ENCODE measurements at places on chromosomes 2 and 18.

GRCh38 chr2:37809525-37809924, 115.6 kb upstream of the RMDN2 start:
- DNase-seq = no peak

- DNase-seq = no peak
These were observed 1467.9 kb upstream of the ZEB2 start for GRCh38 chr2:145987793-145988192.

DNA sequence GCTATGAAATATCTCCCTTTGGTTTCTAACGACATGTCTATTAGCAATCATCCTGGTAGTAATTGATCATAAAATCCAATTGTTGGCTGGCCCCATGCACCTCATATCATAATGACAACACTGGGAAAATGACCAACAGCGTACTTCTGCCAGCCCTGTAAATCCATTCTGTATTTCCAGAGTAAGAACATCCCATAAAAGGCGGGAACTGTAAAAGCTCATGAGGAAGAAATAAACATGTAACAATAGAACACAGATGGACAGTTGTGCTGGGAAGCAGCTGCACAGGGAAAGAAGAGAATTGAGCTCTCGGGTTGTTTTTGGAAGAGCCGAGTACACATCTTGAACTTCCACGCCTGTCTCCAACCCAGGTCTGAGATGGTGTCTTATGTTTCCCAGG, 218.7 kb downstream of the CMPK2 start:
- DNase-seq = no peak

DNA sequence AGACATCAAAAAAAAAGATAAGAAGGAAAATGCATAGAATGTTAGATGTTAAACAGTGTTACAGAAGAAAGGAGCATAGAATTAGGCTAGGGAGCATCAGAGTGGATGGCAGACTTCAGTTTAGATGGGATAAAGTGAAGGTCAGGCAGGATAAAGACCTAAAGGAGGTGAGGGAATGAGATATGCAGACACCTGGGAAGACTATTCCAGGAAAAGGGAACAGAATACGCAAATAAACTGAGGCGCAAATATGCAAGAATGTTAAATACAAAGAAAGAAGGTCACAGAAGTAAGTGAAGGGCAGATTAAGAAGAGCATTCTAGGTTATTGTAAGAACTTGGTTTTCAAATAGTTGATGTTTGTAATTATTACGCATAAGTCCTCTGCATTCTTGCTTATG, 116.3 kb upstream of the REG3A start:
- no peak for DNase-seq

GRCh38 chr2:16628314-16628713, 37.3 kb downstream of the CYRIA start:
- DNase-seq = no peak

- no peak for DNase-seq
These were observed 51.3 kb downstream of the SEPTIN10 start for GRCh38 chr2:109562421-109562820.

- DNase-seq = no peak
These were observed 77.8 kb downstream of the GALNT14 start for GRCh38 chr2:31060397-31060796.

- DNase-seq = no peak
These were observed 2.4 kb upstream of the INO80C start for GRCh38 chr18:35500113-35500512.

- peak; percentile 10 for DNase-seq
These were observed 272.9 kb downstream of the SLC8A1 start for GRCh38 chr2:40178971-40179370.

DNA sequence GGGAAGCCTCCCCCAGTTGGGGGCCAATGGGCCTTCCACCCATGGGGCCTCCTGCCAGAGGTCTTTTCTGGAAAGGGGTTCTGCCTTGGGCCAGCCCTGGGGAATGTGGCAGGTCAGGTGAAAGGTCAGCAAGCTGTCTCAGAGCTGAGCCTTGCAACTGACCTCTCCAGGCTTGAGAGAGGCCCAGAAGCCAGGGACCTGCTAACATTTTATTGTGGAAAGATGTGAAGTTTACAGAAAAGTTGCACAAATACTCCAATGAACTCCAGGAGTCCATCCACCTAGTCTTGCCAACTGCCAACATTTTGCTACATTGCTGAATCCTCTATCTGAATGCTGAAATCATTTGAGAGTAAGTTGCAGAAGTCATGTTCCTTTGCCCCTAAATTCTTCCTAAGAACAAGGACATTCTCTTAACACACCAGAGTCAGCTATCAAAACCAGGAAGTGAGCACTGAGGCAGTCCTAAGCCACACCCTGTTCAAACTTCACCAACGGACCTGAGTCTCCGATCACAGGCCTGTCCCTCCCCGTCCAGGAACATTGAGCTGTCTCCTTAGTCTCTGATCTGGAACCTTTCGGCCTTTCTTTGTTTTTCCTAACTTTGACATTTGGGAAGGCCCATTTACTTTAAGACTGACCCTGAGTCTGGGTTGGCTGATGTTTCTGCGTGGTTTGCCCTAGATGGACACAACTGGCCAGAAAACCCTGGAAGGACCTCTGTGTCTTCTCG, 4.0 kb downstream of the SNORC start:
- DNase-seq = no peak

- DNase-seq = no peak
These were observed 66.6 kb downstream of the GYPC start for GRCh38 chr2:126722546-126722945.

GRCh38 chr2:177666408-177666807, 273.8 kb downstream of the AGPS start:
- no peak for DNase-seq

GRCh38 chr18:45854036-45854586, 28.6 kb downstream of the SIGLEC15 start:
- DNase-seq = no peak

- DNase-seq = no peak
These were observed 190.4 kb upstream of the CYP26B1 start for GRCh38 chr2:72338076-72338475.

GRCh38 chr2:237558961-237559641, 7.3 kb upstream of the PRLH start:
- no peak for DNase-seq

- DNase-seq = no peak
These were observed 87.0 kb downstream of the ST6GAL2 start for GRCh38 chr2:106798826-106799552.

- no peak for DNase-seq
These were observed 223.3 kb upstream of the ATP5MC3 start for GRCh38 chr2:175404839-175405238.

DNA sequence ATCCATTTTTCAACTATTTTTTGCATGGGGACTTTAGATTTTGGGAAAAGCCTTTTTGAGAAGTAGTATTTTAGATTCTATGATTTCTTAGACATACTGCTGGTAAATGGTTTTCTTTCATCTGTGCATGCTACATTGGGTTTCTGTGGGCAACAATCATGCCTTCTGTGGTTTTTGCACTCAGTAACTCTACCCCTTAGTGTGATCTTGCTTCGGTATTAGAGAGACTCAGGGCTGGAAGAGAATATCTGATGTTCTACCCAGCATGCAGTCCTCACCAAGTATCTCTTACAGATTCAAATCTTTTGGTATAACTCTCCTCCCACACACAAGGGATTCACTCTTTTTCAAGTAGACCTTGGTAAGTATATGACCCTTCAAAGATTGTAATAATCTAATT, 183.0 kb downstream of the PMAIP1 start:
- DNase-seq = no peak

GRCh38 chr2:163934131-163934530, 198.3 kb upstream of the FIGN start:
- DNase-seq = no peak

DNA sequence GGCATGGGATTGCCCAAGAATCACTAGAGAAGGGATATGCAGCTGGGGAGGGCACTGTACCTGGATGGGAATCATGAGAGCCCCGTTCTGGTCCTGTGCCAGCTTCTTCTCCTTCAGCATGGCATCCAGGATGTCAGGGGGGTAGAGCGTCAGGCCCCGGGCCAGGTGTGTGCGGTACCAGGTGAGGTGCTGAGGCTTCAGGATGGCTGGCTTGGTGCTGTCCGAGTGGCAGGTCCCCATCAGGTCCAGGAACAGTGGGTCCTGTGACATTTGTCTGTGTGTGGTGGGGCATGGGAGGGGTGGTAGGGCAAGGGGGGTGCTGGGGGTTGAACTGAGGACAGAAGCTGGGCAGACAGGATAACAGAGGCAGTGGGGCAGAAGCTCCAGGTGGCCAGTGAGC, 13.2 kb downstream of the CFAP65 start:
- DNase-seq = no peak

DNA sequence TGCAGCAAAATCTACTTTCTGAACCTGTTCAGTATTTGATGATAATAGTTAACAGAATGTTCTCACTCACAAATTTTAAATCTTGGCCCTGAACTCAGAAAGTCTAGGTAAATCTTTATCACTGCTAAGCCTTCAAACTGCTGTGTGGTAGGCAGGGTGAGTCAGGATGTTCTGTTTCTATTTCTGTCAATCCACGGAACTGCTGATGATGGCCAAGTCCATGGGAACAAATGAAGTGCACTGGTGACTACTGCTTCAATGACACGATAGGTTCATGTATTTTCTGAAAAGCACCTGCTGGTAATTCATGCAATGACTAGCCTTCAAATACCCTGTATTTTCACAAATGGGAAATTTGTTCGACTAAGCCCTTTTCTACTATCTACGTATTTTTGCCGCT, 14.2 kb downstream of the NIFK start:
- DNase-seq = no peak

All from GM10248 (cell line).